ENCODE measurements at places on chromosomes 6 and 20.

GRCh38 chr6:170074907-170075306, 216.0 kb downstream of the DLL1 start:
- no peak for DNase-seq

DNA sequence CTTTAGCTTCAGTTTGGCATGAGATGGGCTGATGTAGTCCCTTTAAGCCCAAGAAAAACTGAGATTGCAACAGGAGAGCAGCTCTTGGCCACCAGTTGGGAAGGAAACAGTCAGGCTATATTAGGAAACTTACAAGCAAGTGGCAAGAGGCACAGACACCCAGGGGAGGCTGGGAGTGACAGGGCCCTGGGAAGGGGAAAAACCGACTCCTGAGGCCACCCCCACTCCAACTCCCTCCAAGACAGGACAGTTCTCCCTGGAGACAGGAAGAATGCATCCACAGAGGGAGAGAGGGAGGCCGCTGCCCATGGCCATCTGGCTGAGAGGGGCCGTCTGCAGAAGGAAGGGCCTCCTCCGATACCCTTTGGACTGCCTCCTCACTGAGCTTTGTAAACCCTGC, 20.5 kb downstream of the JPH2 start:
- no peak for DNase-seq

DNA sequence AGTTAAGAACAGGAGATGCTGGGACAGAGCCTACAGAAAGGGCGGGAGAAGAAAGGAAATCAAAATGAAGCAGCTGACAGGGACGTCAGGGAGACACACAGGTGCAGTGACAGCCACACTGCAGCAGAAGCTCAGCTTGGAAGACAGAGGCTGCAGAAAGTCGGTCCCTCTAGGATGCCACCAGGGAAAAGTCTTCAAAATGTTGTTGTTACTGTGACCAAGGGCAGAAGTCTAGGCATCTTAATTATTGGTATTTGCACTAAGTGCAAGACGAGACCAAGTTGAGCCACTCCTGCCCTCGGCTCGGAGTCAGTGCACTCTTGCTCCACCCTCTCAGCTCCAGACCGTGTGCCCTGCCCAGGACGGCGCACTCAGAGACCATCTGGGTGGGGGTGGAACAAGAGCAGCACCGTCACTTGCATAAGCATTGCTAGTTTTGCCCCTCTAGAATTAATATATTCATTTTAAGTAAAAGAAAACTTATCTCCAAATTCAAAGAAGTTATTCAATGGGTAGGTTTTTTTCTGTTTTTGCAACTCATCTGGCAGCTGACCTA, 2.6 kb downstream of the PRR18 start:
- DNase-seq, result no peak

DNA sequence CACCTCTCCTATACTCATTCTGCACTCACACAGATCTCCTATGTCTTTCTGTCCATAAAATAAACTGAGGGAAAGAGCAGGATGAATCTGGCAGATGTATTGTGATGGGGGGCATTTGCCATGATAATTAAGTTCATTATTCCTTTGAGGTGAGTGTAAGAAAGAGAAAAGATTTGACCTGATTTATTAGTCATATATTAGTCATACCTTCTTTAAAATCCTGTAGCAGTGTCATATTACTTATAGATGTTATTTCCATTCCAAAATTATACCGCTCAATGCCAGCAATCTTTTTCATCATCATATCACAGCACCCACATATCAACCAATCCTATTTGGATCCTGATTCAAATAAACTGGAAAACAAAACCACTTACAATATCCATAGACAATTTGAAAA, 733.3 kb upstream of the SLC35B3 start:
- DNase-seq, result no peak

DNA sequence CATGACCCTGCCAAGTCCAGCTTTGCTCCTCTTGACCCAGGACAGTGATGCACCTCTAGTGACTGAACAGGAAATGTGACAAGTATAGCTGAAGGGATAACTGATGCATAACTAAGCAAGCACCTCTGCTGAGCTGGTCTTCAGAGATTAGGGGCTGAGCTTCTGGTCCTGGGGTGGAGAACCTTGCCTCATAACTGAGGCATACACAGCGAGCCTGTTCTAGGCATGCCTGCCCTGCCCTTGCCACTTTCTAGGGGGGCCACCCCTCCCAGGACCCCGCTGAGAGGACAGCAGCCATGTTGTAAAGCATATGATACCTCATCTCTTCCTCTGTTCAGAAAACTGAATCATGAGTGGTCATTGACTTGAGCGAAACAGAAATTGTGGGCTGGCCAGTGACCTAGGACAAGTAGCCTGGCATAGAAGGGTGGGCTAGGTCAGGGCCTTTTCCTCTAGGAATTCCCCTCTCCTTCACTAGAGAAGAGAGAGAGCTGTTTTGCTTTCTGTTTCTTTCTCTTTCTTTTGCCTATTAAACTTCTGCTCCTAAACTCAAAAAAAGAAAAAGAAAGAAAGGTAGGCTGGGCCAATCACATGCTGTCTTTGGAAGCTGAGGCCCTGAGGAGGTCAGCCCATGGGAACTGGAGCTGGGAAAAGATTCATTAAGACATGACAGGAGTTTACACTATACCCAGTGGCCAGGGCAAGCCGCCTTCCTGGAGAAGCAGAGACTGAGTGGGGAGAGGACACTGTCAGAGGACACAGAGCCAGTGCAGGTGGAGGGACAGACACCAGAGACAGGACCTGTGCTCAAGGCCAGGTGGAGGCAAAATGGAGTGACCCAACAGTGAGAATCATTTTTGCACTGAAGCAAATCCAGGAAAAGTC, 23.1 kb downstream of the ALDH5A1 start:
- no peak for DNase-seq

- DNase-seq, result no peak
Measured at GRCh38 chr6:73954881-73955280, 258.9 kb downstream of the CD109 start.

DNA sequence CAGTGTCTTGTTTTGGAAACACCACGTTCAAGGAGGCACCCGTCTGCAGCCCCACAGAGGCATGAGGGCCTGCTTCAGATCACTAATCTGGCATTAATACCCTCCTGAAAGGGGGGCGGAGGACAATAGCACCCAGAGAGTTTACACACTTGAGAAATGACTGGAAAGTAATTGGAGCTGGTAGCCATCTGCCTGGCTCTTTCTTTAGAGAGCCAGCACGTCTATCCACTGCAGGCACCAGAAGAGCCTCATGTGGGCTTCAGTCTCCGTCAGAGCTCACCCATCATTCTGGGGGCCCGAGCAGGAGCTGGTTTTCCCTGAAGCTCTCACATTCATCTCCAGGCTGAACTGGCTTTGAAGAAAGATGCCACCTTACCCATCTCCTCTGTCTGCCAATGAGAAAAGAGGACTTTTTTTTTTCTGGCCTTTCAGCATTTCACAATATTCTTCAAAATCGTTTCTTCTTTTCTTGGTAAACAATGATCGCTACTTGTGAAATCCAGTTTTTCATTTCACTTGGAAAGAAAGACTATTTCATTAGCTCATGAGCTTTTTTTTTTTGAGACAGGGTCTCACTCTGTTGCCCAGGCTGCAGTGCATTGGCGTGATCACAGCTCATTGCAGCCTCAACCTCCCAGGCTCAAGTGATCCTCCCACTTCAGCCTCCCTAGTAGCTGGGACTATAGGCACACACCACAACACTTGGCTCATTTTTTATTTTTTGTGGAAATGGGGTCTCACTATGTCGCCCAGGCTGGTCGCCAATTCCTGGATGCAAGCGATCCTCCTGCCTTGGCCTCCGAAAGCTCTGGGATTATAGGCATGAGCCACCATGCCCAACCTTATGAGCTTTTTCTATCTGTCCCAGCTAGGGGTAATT, 124.7 kb upstream of the ZNF217 start:
- DNase-seq, result no peak

DNA sequence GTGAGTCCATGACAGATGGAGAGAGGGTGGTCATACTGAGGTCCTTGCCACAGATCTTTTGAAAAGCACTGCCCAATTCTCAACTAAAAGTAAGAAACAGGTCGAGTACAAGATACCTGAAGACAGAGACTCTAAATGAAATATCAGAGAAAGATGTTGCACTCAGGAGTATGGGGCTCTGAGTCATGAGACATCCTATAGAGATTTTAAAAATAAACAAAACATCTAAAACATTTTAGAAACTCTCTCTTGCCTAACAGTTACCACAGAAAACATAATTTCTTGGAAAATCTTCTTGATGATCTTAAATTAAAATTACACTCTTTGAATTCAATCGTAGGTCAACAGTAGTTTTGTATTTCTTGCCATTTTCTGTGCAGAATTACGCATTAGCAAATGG, 348.9 kb upstream of the MARCKS start:
- DNase-seq, result no peak

GRCh38 chr6:89655122-89655521, 16.6 kb upstream of the LYRM2 start:
- no peak for DNase-seq

- no peak for DNase-seq
Measured at GRCh38 chr6:89023591-89024441, 56.7 kb upstream of the PNRC1 start.

DNA sequence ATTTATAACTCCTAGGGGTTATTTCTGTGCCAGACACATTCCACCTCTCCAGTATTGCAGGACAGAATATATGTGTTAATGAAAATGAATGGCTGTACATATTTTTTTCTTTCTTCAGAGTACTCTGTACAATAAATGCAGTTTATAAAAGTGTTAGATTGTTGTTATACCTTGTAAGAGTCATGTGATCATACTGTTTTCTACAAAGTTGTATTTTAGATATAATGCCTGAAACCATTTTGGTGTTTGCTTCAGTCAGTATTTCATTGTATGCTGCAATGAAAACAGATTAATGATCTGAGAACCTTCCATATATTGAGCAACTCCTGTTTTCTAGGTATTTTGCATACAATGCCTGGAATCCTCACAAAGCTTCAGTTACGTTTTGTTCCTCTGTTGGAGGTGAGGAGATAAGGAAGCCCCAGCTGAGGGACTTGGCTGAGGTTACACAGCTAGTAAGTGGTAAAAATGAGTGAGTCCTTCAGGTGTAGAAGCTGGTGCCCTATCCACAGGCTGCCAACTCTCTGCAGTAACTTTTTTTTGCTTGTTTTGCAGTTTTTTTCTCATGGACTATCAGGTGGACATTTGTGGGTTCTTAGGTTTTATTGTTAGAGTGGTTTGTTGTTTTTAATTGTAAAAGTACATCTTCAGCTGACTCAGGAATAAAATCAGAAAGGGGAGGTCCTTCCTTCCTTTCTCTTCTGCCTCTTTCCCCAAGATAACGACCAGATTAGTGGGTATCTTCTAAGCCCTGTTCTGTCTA, 11.6 kb downstream of the PDCD2 start:
- no peak for DNase-seq

GRCh38 chr20:14924433-14924832, 587.0 kb upstream of the FLRT3 start:
- peak; percentile 26 for DNase-seq

DNA sequence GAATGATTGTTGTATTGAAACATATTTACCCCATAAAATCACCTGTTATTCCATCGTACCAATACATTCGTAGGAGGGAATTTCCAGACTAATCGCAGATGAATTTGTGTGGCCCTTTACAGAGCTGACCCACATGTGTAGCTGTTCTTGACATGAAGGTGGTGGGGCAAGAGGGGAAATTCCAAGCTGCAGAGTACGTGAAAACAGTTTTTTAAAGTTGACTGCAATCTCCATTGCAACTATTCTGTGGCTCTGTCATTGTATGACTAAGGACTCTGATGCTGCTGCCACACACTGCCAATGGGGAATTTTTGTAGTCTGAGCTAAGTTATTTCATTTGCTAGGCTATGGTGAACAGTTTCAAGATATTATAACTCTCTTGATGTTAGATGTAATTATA, 46.4 kb upstream of the ADTRP start:
- no peak for DNase-seq

DNA sequence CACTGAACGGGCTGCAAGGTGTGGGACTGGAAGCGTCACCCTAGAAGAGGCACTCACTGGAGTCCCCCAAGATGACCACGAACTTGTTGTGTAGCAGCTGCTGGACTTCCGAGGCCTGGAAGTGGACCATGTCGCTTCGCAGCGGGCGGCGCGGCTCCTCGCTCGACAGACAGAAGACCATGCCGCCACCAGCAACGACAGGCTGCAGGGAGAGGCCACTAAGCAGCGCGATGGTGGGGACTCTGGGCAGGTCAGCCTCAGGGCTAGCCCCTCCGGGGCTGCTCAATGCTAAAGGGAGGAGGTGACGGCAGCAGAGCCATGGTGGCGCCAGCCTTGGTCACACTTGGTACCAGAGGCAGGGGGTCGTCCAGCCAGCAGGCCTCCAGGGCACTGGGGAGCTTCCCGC, 720 bp downstream of the PCED1A start:
- DNase-seq, result no peak

GRCh38 chr6:73565767-73566485, 45.1 kb upstream of the EEF1A1 start:
- no peak for DNase-seq

DNA sequence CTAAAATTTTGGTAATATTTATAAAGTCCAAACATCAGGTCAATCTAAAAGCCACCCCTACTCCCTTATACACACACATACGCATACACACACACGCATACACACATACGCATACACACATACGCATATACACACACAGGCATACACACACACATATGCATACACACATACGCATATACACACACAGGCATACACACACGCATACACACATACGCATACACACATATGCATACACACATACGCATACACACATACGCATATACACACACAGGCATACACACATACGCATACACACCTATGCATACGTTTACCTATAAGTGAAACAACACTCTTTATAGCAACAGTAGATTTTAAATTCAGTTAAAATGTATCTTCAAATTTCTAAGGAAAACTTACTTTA, 112.8 kb upstream of the C6orf118 start:
- no peak for DNase-seq

DNA sequence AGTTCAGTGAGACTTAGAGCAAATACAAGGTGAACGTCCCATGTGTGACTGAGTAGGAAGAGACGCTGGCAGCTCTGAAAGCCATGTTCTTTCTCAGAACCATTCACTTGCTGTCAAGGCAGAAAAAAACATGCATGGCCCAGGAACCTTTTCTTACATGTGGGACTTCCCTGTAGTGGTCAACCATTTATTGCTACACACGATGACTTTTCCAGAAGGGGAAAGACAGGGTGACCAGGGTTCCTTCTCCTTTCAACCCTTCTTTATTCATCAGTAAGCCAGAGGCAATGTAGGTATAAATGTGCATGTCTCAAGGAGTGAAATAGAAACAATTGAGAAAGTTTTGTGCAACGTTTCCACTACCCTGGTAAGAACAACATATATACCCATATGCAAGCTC, 189.0 kb downstream of the NFATC2 start:
- DNase-seq, result no peak

DNA sequence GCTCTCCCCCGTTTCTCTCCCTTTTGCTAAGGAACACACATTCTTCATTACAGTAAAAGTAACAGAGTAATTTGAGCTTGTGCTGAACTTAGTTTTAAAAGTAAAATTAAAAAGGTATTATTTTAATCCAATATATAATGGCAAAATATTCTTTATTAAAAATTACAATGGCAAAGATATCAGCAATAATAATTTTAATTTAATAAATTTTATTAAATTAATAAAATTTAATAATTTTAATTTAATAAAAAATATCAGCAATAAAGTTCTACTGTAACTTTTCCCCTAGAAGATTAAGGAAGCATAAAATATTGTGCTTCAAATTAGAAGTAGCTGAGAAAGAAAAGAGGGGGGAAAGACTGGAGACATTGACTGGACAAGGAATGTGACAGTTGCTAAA, 32.5 kb downstream of the DSE start:
- no peak for DNase-seq

- no peak for DNase-seq
Measured at GRCh38 chr6:86822747-86823146, 114.6 kb upstream of the HTR1E start.
